ENCODE measurements at places on chromosomes 4 and X. TPM values are rescaled to one million over a fixed set of nuclear protein-coding genes. Genes with fewer than 3 reads are reported as not detected.

The LRAT gene
- not detected for polyA plus RNA-seq

GRCh38 chr4:188992706-188993105, 853.5 kb downstream of the TRIML1 start:
- no peak for DNase-seq
- no peaks in the 10 kb centered on the region for H3K4me1 ChIP-seq
- no peak overlapping the region for H3K4me3 ChIP-seq
- no peaks in the 10 kb centered on the region for H3K27me3 ChIP-seq
- H3K27ac ChIP-seq: no peak overlapping the region
- no peaks in the 10 kb centered on the region for H3K36me3 ChIP-seq

The OTUD6A gene
- not detected for polyA plus RNA-seq

The CYTL1 gene
- not detected for polyA plus RNA-seq

The IL3RA gene
- polyA plus RNA-seq: 5.8 TPM

- H3K4me1 ChIP-seq: no peaks in the 10 kb centered on the region
- H3K36me3 ChIP-seq: no peaks in the 10 kb centered on the region
- DNase-seq: no peak
- no peak overlapping the region for H3K4me3 ChIP-seq
Measured at GRCh38 chr4:37138789-37139188, 105.8 kb upstream of the NWD2 start.

GRCh38 chr4:25862411-25863346, at the start of gene SEL1L3:
SEL1L3 (minus strand) TSS chr4:25862988; CDS start chr4:25862836, 152 bp downstream.
- H3K4me1 ChIP-seq: peaks cover 66% of the 10 kb centered on the region
- no peaks in the 10 kb centered on the region for H3K27me3 ChIP-seq
- peaks cover 8% of the 10 kb centered on the region for H3K36me3 ChIP-seq
- peak within 1 kb of the TSS; percentile 98 for H3K4me3 ChIP-seq

The PF4V1 gene
- polyA plus RNA-seq: not detected

The AADAT gene
- not detected for polyA plus RNA-seq

The EGF gene
- not detected for polyA plus RNA-seq

DNA sequence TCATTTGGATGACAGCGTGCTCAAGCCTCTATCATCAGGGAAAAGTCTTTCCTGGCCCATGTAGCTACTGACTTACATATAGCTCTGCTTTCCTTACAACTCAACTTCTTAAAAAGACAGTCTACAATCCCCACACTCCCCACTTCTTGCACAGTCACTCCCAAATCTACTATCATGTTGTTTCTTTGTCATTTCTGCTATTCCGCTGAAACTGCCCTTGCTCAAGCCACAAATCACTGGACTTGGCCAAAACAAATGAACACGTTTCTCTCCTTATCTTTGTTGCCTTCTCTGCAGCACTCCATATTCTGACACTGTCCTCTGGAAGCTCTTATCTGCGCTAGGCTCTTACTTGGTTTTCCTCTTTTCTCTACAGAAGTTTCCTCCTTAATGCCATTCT, 28.2 kb downstream of the GPRIN3 start:
- no peak overlapping the region for H3K4me3 ChIP-seq
- H3K4me1 ChIP-seq: peaks cover 9% of the 10 kb centered on the region
- peaks cover 6% of the 10 kb centered on the region for H3K36me3 ChIP-seq
- no peaks in the 10 kb centered on the region for H3K27me3 ChIP-seq
- no peak overlapping the region for H3K27ac ChIP-seq
